Panc1 (cell line): ENCODE measurements at places on chromosomes 3 and 15.

DNA sequence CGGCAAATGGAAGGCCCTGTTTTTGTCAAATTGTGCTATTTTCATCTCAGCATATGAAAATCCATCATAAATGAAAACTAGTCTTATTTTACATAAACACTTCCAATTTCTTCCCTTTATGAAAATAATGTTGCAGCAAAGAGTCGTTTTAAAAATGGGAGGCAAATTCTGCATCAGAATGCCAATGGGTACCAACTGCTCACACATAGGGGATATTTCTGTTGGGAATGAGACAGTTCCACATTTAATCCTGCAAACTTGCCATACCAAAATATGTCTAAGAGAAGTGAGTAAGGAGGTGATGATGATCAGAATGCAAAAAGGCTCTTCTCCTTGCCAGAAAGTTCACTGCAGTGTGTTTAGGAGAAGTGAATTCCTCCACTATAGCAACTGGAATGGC, 391.7 kb downstream of the CACNA2D3 start:
- no peak for DNase-seq

DNA sequence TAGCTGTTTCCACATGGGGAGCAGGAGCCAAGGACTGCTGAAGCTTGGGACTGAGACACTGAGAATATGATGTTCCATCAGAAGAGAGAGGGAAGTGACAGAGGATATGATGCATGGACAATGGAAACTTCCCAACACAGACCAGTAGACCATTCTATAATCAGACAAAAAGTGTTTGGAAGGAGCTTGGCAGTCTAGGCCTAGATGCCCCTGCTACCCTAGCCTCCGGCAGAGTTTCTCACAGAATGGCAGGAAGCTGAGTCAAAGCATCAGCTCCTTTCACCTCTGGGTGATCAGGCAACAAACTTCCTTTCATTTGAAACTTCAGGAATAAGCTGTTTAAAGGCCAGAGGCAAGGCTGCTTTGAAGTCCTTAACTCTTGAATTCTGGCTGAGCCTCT, 222.0 kb downstream of the NEK10 start:
- no peak for DNase-seq

- DNase-seq, result no peak
Observed at GRCh38 chr15:43102187-43102586, 3.7 kb downstream of the UBR1 start.

GRCh38 chr3:52221563-52222318, 3.7 kb downstream of the TLR9 start:
- DNase-seq, result no peak

DNA sequence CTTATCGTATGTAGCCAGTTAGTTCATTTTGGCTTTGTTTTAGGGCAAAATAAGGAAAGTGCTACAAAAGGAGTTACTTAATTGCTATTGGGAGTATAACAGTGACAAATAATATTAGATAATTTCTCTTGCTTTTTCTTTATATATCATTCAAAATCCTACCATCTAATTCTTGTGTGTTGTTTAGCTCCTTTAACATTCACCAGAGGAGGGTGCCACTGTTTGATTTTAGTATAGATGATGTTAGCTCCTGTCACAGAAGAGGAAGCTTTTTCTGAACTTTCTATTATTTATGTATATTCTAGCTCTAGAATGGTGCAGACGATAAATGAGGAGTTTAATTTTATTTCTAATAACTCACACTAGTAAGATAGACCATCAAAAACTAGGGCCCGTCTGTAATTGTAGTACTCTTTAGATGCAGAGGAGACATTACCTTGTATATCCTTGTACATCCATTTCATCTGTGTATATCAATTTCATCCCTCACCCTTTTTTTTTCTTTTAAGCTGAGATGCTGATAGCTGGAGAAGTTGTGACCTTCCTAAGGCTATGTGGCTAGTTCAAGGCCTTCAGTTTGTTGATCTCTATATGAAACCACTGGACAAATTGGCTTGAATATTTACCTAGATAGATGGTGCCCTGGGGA, 3.0 kb downstream of the PPM1L start:
- no peak for DNase-seq

DNA sequence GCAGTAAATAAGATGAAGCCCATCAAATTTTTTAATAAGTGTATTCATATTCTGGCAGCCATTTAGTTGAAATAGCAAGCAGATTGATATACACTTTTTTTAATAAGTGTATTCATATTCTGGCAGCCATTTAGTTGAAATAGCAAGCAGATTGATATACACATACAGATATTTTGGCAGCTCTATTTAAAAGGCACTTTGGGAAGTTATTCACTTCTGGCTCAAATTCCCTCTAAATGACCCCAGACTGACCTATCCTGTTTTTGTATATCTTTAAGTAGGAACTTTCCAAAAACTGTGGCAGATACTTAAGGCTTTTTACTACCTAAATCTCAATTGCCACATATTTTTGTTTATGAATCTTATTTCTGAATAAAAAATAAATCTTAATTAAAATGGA, 122.3 kb downstream of the PLD1 start:
- DNase-seq, result no peak

DNA sequence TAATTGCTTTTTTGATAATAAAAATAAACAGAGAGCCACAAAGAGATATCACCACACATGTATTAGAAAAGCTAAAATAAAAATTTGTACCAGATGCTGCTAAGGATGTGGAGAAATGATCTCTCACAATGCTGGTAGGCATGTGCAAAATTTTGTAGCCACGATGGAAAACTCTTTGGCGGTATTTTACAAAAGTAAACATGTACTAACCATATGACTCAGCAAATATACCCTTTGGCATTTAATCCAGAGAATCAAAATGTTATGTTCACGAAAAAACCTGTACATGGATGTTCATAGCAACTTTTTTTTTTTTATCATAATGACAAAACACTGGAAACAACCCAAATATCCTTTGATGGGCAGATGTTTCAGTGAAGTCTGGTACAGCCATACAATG, 261.2 kb downstream of the LPP start:
- DNase-seq, result no peak

DNA sequence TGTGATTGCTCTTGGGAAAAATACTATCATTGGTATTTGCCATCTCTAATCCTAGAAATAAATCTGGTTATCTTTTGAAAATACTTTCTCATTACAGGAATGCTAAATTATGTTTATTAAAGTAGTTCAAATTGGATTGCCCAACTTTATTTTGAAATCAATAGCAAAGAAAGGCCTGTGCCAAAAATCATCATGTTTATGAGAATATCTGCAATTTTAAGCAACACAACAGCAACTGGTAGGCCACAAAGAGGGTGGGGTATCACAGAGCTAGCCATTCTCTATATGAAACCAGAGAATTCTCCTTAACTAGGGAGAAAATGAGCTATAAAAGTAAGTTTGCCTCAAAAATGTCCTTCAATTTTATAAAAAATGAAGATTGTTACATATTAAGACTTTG, 11.9 kb upstream of the TM4SF19 start:
- no peak for DNase-seq
